ENCODE measurements at places on chromosomes 2 and 18.

DNA sequence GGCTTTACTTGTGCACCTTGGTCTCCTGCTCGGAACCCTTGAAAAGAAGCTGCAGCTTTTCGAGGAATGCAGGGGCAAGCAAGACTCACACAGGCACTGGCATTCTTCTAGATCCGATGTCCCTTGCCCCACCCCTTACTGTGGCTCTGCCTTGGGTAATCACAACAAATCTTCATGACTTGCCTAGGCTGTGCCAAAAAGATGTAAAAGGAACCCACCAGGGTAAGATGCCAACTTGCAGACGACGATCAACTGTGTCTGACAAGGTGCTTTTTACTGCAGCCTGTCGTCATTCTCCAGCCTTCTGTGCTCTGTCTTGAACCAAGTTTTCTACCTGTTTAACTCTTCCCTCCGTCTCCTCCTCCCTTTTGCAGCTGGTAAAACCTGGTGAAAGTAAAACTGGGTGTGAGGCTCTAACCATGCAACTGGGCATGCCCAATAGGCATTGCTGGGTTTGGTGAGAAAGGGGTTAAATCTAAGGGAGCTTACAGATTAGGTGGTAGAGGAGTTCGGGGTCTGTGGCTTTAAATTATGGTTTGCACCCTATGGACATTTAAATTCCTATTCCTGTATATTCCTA lies 909 bp upstream of the NRXN1 start:
- DNase-seq = no peak

GRCh38 chr2:153543635-153544071 lies 65.1 kb upstream of the RPRM start:
- no peak for DNase-seq

DNA sequence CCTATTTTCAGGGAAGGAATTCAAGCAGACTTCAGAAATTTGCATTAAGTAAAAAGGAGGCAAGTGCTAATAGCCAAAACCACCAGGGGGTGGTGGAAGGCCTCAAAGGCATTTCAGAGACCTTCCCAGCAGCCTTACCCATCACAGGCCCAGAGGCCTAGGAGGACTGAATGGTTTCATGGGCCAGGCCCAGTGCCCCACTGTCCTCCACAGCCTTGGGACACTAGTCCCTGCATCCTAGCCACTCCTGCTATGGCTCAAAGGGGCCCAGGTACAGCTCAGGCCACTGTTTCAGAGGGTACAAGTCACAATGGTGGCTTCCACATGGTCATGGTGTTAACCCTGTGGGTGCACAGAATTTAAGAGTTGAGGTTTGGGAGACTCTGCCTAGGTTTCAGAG lies 58.6 kb upstream of the CHAC2 start:
- DNase-seq = no peak

DNA sequence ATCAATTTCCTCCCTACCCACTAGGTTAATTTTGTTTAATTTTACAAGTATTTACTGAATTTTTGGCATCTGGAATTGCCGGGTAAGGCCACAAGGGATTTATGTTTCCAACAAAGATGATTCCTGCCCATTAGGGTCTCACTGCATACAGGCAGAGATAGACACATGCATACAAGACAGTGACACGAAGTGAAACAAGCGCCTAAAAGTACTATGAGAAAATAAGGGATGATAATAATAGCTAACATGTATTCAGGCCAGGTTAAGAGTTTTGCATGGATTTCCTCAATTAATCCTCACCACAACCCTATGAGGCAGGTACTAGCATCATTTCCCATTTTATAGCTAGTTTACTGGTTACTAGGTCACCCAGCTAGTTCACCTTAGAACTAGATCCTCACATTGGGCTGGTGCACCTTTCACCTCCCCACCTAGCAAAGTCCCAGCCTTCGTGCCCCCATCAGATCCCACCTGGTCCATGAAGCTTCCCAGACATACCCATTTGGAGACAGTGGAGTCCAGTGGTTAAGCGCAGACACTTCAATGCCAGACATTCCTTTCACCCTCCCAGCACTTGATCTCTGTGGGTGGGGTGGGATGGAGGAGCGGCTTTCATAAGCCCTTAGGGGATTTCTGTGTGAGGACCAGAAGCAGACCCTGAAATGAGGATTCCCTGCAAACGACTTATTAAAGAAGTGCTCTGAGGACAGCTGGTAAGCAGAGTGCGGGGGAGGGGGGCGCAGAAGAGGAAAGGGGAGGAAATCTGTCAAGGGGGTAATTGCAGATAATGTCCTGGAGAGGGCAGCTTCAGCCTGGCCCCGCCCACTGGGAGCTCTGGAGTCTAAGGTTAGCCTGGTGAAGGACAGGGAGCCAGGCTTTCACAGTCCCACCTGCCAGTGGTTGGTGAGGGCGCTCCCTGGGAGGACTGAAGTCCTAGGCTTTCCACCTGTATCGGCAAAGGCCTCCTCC lies 5.8 kb upstream of the DGUOK start:
- no peak for DNase-seq

DNA sequence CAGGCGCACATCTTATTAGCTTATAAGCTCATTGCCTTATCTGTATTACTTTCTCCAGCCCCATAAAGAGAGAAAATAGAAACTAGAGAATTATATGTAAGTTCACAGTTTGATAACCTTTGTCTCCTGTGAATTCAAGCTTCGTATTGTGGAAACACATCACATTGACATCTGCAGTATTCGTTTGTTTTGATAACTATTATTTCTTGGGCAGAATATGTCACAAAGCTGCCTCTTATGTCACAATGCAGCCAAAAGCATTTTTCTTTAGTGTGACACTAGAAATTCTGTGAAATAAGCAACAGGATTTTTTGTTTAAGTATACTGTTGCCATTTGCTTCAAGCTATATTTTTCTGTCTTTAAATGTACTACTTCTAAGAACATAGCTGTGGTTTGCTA lies 221.5 kb downstream of the DOK6 start:
- no peak for DNase-seq

GRCh38 chr2:37766106-37766505 lies 94.7 kb upstream of the CDC42EP3 start:
- no peak for DNase-seq

DNA sequence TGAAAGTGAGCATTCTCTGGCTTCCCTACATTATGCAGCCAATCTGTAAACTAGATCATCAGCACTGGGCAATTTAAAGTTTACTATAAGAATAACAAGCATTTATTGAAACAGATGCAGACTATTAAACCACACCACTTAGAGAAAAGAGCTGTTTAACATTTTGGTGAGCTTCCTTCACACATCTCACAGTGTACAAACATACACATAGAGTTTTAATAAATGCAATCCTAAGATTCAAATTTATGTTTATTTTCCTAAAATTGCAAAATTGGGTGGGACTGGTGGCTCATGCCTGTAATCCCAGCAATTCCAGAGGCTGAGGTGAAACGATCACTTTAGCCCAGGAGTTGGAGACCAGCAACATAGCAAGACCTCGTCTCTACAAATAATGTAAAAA lies 199.3 kb downstream of the SH3BP4 start:
- no peak for DNase-seq

- DNase-seq = no peak
Observed at GRCh38 chr2:152560166-152560565, 157.1 kb downstream of the PRPF40A start.

DNA sequence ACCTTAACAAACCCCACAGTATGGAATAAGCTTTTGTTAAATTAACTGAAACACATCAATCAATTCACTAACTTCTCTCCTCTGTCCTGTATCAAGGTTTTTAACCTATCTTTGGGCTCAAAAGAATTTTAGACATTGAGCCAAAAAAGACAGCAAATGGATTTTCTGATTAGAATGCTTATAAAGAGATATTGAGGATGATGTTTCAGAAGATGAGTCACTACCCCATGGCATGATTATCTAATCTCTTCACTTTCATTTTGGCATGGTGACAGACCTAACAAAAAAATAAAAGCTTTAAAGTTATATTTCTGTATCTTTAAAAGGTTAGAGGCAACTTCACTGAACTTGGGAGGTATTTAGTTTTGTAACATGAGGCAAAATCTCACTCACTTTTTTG lies 55.5 kb downstream of the SGPP2 start:
- DNase-seq = no peak

DNA sequence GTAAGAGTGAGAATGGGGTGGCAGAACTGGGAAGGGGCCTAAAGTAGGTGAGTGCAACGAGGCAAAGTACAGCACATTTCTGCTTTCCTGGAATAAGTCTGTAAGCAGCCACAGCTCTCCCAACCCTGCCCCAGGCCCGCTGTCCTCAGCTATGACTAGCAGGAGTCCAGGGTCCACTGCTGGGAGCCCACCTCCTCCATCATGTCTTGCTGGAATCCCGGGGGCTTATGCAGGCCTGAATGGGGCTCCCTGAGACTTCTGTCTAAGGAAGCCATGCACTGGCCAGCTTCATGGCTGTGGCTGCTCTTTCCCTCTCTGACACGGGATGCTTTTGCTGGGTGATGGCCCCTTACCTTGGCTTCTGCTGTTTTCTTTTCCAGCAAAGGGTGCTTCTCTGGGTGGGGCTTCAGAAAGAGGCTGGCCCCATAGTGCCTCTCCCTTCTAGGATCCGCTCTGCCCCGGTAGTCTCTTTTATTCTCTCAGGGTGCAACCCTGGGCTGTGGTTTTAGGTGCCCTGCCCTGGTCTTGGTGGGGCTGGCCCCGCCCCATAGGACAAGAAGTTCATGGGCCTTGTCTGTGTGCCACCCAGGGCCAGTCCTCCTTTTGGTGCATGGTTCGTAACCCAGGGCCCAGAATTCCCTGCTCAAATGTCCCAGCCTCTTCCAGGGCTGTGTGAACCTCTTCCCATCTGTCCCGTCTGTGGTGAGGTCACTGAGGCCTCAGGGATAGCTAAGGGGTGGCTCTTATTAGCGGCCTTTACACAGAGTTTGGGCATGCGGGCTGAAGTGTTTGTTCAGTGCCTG lies 33.8 kb upstream of the POLE4 start:
- no peak for DNase-seq

DNA sequence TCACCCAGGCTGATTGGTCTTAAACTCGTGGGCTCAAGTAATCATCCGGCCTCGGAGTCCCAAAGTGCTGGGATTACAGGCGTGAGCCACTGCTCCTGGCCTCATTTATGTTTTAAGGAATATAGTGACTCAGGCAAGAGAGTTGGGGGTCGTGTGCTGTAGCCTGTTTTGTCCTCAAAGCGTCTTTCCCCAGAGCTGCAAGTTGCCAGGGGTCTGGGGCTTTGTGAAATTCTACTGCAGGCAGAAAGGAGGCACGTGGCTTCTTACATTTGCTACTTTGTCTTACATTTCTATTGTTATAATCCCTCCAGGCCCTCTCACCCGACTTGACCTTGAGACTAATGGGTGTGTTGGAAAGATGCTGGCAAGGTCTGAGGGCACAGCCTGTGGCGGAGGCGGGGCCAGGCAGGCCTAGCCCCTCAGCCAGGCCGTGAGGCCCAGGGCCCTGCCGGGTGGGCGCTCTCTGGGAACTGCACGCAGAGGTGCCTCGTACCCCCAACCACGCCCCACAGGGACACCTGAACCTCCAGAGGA lies 85.8 kb upstream of the NDUFV2 start:
- no peak for DNase-seq

DNA sequence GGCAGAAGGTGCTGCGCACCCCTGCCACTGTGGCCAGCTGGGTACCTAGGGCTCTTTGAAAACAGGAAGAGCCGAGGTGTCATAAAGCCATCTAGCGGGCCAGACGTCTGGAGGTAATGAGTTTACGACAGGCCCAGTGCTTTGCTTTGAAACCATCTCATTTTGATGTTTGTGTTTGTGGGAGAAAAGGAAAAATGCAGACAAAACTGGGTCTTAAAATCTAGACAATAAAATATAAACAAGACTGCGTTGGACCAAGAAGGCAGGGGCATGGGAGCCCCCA lies 3.2 kb downstream of the HOXD9 start:
- no peak for DNase-seq

DNA sequence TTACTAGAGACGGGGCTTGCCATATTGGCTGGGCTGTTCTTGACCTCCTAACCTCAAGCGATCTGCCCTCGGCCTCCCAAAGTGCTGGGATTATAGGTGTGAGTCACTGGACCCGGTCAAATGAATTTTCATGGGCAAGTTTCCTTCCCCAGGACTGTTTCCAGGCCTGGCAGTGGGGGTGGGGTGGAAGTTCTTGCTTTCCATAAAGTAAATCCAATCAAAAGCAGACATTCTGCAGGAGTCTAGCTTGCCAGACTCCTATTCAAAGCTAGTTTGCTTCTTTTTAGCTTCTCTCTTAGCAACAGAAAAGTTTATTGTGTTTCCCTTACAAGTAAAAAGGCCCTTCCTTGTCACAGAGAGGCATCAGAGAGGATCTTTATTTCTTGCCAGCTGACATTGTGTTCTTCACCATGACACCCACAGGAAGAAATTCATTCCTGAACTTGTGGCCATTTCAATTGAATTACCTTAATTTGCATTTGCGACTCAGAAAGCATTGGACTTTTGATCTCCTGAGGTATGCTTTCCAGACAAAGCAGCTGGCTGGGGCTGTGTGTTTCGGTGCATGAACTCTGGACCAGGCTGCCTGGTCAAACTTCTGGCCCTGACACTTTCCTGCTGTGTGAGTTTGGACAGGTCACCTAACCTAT lies 37.9 kb downstream of the LYPD1 start:
- no peak for DNase-seq

DNA sequence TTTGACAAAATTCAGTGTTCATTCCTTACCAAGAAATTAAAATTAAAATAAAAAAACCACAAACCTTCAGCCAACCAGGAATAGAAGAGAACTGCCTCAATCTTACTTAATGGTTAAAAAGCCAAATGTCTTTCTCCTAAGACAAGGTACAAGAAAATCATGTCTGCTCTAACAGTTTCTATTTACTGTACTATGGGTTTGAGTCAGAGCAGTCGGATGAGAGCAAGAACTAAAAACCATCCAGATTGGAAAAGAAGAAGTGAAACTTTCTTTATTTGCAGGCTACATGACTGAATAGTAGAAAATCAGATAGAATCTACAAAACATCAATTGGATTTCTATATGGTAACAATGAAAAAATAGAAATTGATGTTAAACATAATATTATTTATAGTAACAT lies 555.5 kb upstream of the TNP1 start:
- no peak for DNase-seq

DNA sequence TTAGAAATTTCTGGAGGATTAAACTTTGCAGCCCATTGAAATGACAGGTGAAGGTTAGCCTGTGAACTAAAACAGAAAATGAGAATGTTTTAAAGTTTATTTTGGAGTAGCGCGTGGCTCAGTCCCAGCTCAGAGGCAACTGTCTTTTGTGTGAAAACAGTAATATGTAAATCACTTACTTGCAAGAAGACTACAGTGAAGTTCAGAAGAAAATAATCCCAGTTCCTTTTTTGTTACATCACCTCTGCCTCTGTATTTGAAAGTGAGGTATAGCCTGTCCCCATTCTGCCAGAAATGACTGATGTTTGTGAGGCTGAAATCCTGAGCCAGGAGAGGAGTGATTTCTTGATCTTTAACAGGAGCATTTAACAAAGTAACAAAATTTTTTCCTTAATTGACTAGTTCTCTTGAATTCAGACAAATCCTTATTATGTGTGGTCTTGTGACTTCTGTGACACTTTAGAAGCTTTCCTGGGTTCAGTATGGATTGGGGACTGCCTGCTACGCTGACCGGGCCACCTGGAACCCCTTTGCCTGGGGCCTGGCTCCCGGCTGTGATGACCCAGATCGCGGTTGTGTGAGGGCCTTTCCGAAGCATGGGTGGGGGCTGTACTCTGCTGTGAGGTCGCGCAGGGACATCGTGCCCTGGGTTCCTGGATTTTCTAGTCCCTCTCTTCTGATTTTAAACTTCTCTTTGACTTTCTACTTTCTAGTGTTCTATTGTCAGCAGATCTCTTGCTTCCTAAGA lies 24.3 kb downstream of the TRAPPC12 start:
- no peak for DNase-seq

GRCh38 chr2:168640039-168640438 lies 162.4 kb upstream of the NOSTRIN start:
- DNase-seq = no peak

GRCh38 chr18:29181151-29181901 lies 1004.4 kb upstream of the CDH2 start:
- no peak for DNase-seq

- peak; percentile 54 for DNase-seq
Observed at GRCh38 chr2:184596819-184597411, 1.4 kb upstream of the ZNF804A start.
